Breast epithelium (tissue), 4 donors: ENCODE measurements at places on chromosomes 4 and X. TPM values are rescaled to one million over a fixed set of nuclear protein-coding genes. Genes with fewer than 3 reads are reported as not detected.
A peak's percentile ranks its signal among the peaks of the same experiment; 100 is the strongest.

The MTMR8 gene
- total RNA-seq = 0.96 TPM

The BMPR1B gene
- total RNA-seq = 0.64 TPM

The TLR2 gene
- 52.4 TPM for total RNA-seq

The GYPE gene
- 2.1 TPM for total RNA-seq

GRCh38 chrX:1727531-1728027 is 112.7 kb downstream of the ASMT start:
- no peak for DNase-seq

DNA sequence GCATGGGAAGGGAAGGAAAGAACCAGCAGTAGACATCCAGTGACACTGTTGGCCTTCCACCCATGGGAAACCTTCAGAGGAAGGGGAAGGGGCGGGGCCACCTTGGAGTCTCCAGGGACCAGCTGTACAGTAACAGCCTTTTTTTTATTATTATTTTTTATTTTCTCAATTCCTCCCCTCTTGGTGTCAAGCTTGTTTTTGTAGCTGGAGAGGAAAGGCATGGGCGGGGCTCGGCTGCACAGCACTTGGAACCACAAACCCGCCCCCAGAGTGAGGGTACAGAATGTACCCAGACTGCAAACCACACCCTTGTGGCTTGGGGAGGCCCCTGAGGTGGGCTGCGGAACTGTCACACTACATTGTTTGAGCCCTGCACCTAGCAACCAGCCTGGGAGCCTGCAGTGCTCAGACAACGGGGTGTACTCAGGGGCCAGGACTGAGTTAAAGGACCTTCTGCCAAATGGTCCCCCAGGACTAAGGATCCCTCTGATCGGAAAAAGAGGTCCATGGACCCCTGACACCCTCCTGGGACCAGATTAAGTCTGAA is 45.7 kb downstream of the PRPS1 start:
- DNase-seq = peak; percentile 92
